ENCODE measurements at places on chromosomes 5 and 9. TPM values are rescaled to one million over a fixed set of nuclear protein-coding genes. Genes with fewer than 3 reads are reported as not detected.

Gene FOXD4
- total RNA-seq, result 0.16 TPM

Gene BSPRY
- not detected for total RNA-seq

Gene TAS2R1
- not detected for total RNA-seq

Gene GRXCR2
- total RNA-seq, result not detected

Gene UIMC1
- 26.9 TPM for total RNA-seq

Gene SCGB3A2
- total RNA-seq, result not detected

Gene ATP10B
- not detected for total RNA-seq

Gene FCN1
- not detected for total RNA-seq

Gene IL5
- not detected for total RNA-seq

Gene PRUNE2
- total RNA-seq, result 11.3 TPM

Gene MYMK
- not detected for total RNA-seq

Gene PPP3R2
- 0.09 TPM for total RNA-seq

Gene ASPN
- total RNA-seq, result 11.2 TPM

Gene PCDHA1
- total RNA-seq, result under 0.01 TPM

Gene IL33
- 83.6 TPM for total RNA-seq

Gene PLEKHG4B
- under 0.01 TPM for total RNA-seq

Gene UGCG
- total RNA-seq, result 38.0 TPM

Gene PCDHA2
- total RNA-seq, result under 0.01 TPM

Gene CCDC183
- total RNA-seq, result 0.32 TPM

Gene OMD
- total RNA-seq, result 0.95 TPM

Gene CEP78
- 3.4 TPM for total RNA-seq

Gene CRB2
- total RNA-seq, result not detected

Gene MORN5
- not detected for total RNA-seq

Gene DHFR
- total RNA-seq, result 2.7 TPM

Gene LOX
- total RNA-seq, result 20.0 TPM

Gene ATG10
- total RNA-seq, result 11.7 TPM

Gene EPB41L4B
- 0.26 TPM for total RNA-seq

Gene DPH7
- total RNA-seq, result 15.4 TPM

Gene ZNF367
- total RNA-seq, result 0.09 TPM

Gene OR13C8
- total RNA-seq, result not detected

Gene SLC25A48
- not detected for total RNA-seq

Gene IL13
- total RNA-seq, result not detected

Gene SLC46A2
- not detected for total RNA-seq

Gene ZNF454
- total RNA-seq, result 2.8 TPM

Gene FOXD4L6
- total RNA-seq, result not detected

Gene VCAN
- 388 TPM for total RNA-seq
